Glutamatergic neuron (in vitro differentiated cells): ENCODE measurements at places on chromosomes 4 and X. TPM values are rescaled to one million over a fixed set of nuclear protein-coding genes. Genes with fewer than 3 reads are reported as not detected.

DNA sequence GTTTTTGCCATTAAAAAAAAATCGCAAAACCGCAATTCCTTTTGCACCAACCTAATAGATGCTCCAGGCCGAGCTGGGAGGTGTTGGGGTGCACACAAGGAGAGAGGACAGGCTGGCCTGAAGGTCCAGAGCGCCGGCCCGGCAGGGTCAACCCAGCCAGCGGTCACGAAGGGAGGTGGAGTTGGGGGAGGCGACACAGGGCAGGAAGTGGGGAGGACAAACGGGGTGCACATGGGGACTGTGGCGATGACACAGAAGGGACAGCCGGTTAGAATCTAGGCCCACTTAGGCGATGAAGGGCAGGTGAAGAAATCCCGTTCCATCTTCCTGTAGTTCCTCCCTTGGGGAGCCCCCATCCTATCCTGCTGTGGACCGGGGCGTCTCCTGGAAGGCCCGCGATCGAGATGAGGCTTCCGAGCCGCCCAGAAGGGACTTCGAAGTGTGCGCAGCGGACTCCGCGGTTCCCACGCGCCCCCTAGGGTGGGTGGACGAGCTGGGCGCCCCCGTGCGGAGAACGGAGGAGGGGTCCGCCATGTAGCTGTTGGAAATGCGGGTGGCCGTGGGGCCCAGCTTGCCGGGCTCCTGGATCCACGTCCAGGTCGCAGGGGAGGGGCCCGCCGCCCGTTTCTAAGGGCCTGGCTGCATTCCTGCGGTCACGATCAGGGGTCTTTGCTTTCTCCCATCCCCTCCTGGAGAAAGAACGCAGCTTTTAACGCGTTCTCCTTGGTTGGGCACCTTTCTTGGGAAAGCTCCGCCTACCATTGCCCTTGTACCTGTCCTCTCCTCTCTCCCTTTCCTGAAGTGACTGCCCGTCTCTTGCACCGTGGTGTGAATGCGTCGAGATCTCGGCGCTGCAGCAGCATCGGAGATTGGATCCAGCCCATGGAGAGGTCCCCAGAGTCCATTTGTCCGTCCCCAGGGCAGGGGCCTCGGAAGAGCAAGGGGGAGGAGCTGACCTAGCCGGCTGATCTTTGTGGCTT lies 17.0 kb upstream of the HPF1 start:
- DNase-seq: peak; percentile 52

DNA sequence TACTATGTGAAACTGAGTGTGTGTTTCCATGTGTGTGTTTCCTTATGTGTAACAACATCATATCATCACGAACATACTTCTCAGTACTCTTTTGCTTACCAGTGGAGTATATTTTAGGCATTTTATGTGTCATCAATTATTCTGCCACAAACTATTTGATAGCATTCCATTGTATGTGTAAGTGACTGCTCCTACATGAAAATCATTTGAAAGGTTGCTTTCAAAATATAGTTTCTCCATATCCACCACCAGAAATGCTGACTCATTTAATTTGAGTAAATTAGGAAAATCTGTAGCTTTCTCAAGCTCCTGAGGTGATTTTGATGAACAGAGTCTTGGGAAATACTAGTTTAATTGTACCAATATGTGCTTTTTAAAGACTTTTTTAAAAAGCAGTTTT lies 376.2 kb downstream of the PCDH18 start:
- no peak for DNase-seq

- DNase-seq: no peak
Measured at GRCh38 chr4:178976861-178977260, 1534.6 kb upstream of the AGA start.

- no peak for DNase-seq
Measured at GRCh38 chr4:21032089-21032645, 331.9 kb downstream of the PACRGL start.

DNA sequence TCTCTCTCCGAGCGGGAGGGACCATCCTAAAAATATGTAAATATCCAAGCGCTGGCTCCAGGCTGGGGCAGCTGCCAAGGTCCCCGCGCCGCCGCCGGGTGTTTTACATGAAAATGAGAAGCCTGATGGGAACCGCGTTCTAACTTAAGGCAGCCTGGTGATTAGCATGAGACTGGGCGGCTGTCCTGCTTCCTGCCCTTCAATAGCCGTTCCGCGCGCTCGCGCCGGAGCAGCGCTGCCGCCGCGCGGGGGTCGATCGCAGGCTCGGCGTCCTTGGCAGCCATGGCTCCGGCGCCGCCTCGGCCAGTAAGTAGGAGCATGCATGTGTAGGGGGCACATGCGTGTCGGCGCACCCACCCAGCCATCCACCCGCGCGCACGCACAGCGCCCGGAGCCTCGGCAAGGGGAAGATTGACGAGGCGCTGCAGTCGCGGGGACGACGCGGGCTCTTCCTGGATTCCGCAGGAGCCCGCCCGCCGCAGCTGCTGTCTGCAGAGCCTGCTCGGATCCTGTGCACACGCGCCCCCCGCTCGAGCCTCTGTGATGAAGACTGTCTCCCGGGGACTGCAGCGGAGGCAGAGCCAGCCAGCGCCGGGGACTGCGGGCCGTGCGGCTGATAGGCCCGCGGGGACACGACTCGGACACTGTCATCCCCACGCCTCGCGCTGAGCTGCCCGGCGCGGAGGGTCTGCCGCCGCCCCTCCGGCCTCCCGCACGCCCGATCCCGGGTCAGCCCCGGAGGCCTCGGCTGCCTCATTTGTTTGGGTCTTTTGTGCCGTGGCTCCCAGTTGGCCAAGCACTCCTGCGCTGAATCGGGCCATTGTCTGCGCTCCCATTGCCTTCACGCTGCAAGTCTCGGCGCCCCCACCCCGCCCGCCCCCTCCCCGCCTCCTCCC lies 734 bp downstream of the STOX2 start:
- peak; percentile 80 for DNase-seq

DNA sequence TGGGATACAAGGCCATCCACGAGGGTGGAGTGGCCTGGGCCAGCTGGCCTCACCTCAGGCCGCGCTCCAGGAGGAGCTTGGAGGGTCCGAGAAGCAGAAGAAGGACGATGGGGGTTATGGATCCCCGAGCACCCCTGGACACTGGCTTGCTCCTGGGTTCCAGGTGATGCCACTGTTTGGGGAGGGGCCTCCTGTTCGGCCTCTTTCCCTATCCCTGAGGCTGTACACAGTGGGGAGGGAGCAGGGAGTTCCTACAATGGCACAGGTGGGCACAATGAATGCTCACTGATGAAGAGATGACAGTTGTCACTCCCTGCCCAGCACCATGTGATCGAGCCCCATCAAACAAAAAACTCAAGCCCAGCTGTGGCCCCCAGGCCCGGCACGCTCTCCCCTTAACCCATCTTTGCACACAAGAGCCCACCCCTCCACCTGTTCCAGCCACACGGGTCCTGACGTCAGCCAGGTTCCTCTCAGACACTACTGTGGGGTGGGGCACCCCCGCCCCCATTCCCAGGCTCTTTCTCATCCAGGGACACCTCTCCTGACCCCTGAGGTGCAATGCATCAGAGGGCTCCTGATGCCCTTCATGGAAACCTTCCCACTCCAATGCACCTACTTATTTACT lies 70.3 kb downstream of the WFS1 start:
- peak; percentile 2 for DNase-seq

GRCh38 chrX:50719614-50720013 lies 94.4 kb downstream of the SHROOM4 start:
- no peak for DNase-seq

Gene DCAF8L2
- not detected for total RNA-seq

Gene CENPVL1
- total RNA-seq: not detected

Gene CPZ
- 0.27 TPM for total RNA-seq

GRCh38 chrX:117711782-117712181 lies 404.8 kb downstream of the KLHL13 start:
- no peak for DNase-seq

GRCh38 chr4:7873881-7874280 lies 65.8 kb downstream of the AFAP1 start:
- DNase-seq: no peak
